IMR-90 (cell line): ENCODE measurements at places on chromosomes 1 and 21. TPM values are rescaled to one million over a fixed set of nuclear protein-coding genes. Genes with fewer than 3 reads are reported as not detected.

Gene RNU1-2
- total RNA-seq, result under 0.01 TPM in 2 replicates

Gene S100A7
- total RNA-seq, result not detected in 2 replicates

Gene CERS2
- 99.2 and 118 TPM in 2 replicates for total RNA-seq

Gene OR2T29
- not detected in 2 replicates for total RNA-seq

Gene CZIB
- 37.5 and 41.0 TPM in 2 replicates for total RNA-seq

Gene ETV3L
- total RNA-seq, result not detected in 2 replicates

Gene C1orf53
- 4.2 and 4.8 TPM in 2 replicates for total RNA-seq

Gene UBE2U
- not detected in 2 replicates for total RNA-seq

Gene SPRR2F
- total RNA-seq, result not detected in 2 replicates

Gene BLZF1
- 24.2 and 38.9 TPM in 2 replicates for total RNA-seq

Gene OR2G6
- not detected in 2 replicates for total RNA-seq

Gene SLC35E2B
- 13.9 and 14.9 TPM in 2 replicates for total RNA-seq

Gene SLC25A34
- total RNA-seq, result under 0.01 TPM in 1 of 2 replicates, not detected in the other

Gene THRAP3
- 66.5 and 73.9 TPM in 2 replicates for total RNA-seq

Gene GFI1
- total RNA-seq, result under 0.01 TPM in 2 replicates

Gene TMEM240
- total RNA-seq, result 1.1 and 1.6 TPM in 2 replicates

Gene TESK2
- 0.83 and 0.90 TPM in 2 replicates for total RNA-seq

Gene MSH4
- under 0.01 TPM in 2 replicates for total RNA-seq

Gene RRAGC
- 7.2 and 11.7 TPM in 2 replicates for total RNA-seq

Gene SLC19A2
- total RNA-seq, result 5.2 and 6.9 TPM in 2 replicates
